ENCODE measurements at places on chromosomes 4 and X. TPM values are rescaled to one million over a fixed set of nuclear protein-coding genes. Genes with fewer than 3 reads are reported as not detected.

GRCh38 chr4:74516303-74516702 is 71.4 kb downstream of the AREG start:
- no peak for DNase-seq

DNA sequence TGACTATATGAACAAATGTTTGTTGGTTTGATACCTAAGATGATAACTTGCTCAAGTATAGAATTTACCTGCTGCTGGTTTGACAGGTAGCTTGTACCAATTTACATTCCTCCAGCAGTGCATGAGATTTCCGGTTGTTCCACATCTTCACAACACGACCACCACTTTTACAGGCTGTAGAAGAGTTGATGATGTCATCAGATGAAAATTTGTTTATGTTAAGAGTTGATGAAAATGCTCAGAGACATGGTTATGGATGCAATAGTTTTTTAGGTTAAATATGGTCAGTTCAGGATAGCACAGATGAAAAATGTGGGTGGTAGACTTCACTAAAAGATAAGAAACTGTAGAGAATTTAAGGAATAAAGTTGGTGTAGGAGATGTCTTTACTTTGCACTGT is 468.3 kb downstream of the PCDH18 start:
- no peak for DNase-seq

DNA sequence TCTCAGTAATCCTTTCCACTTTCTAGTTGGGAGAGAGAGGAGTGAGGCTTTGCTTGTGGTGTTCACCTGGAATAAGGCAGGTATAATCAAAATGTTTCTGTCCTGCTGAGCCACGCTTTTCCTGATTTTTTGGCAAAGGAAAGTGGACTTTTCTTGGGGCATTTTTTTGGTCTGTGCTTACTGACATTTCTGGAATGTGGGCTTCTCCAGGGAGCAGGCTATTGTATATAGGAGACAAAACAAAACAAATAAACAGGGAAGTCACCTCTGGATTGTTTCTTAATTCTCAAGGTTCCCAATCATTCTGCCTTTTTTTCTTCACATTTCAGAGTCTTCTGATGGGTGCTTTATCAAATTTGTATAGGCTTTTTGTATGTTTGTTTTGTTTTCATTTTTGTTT is 25.7 kb upstream of the RP2 start:
- no peak for DNase-seq

DNA sequence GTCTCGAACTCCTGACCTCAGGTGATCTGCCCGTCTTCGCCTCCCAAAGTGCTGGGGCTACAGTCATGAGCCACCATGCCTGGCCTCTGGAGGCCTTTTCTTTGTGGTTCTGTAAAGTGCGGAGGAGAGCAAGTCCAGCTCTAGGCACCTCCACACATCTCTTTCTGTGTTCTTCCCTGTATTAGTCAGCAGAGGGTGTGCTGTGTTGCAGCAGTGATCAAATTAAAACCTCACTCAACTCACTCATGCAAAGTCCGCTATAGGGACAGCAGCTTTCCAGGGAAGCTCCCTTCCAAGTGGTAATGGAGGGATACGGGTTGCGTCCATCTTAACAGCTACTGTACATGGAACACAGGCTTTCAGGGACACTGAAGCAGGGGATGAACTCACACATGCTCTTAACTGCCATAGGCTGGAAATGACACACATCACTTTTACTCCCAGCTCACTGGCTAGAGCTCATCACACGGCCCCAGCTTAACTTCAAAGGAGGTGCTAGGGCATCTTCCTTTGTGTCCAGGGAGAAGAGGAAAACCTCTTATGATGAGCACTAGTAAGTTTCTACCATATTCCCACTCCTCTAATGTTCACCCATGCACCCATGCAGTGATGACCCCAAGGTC is 36.0 kb upstream of the CCNG2 start:
- DNase-seq, result no peak

- DNase-seq, result no peak
Observed at GRCh38 chr4:177964061-177964460, 521.8 kb upstream of the AGA start.

GAGE12F gene
- total RNA-seq, result not detected

DNA sequence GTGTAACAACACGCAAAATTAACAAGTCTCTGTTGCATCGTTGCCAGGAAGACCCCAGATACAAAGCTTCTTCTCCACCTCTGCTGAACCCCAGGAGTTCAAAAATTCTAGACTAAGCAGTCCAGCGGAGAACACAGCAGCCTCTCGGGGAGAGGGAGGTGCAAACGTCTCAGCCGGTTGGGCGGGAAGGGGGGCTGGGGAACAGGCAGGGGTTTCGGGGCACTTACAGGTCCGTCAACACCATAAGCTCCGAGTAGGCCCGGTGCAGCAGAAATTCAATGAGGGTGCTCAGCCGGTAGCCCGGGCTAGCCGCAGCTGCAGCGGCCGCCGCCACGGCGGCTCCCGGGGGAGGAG is 394 bp downstream of the MED14 start:
- no peak for DNase-seq

TMPRSS11B gene
- not detected for total RNA-seq

GRCh38 chr4:108068442-108068841 is 78.8 kb downstream of the HADH start:
- no peak for DNase-seq

IL15 gene
- 9.6 TPM for total RNA-seq

DNA sequence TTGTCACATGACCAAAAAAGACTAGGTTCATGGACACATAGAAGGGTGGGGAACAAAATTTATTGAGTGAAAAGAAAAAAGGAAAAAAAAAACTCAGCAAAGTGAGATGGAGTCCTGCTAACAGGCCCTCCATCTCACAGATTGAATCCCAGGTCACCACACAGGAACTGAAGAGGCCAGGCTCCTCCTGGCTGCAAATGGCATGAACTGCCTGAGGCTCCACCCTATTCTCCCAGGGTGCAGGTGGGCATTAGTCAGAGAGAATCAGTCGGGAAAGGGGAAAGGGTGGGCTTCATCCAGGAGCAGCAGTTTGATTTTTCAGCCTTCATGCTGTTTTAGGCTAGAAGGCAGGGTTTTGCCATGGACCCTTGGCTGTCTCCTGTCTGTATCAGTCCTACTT is 128.5 kb upstream of the GRID2 start:
- no peak for DNase-seq

DNA sequence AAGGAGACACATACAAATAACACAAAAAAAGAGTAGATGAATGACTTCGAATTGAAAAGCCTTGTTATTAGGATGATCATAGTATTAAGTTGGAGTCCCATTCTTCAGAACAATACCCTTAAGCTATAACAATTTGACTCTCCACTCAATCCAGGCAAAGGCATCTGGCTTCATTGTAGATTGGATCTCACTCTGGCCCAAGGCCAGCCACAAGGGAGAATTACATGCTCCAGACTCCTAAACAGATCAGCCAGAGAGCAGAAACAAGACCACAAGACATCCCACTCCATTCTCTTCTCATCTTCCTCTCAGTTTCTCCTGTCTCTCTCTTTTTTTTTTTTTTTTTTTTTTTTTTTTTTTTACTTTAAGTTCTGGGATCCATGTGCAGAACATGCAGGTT is 213.9 kb downstream of the DHX15 start:
- no peak for DNase-seq

GRCh38 chr4:3257103-3257555 is 8.2 kb downstream of the MSANTD1 start:
- peak; percentile 8 for DNase-seq

DNA sequence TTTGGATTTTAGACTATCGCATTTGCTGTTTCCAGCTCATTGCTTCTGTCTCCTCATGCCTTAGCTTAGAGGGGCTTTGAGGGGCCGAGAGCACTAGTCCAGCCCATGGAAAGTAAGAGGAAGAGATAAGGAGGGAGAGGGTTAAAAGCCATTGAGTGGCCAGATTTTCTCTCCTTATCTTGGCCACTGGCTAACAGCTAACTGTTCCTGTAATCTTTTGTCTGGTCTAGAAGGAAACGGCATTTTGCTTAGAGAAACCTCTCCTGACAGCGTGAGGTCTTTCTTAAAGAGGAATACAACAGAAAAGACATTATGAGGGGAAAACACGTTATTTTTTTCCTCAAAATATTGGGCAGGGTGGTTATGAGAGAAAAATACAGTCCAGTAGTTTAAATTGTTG is 7.9 kb downstream of the GPR101 start:
- no peak for DNase-seq

- DNase-seq, result no peak
Observed at GRCh38 chrX:79524642-79525041, 157.5 kb upstream of the ITM2A start.

L1CAM gene
- 2.8 TPM for total RNA-seq

CPE gene
- total RNA-seq, result 224 TPM

DNA sequence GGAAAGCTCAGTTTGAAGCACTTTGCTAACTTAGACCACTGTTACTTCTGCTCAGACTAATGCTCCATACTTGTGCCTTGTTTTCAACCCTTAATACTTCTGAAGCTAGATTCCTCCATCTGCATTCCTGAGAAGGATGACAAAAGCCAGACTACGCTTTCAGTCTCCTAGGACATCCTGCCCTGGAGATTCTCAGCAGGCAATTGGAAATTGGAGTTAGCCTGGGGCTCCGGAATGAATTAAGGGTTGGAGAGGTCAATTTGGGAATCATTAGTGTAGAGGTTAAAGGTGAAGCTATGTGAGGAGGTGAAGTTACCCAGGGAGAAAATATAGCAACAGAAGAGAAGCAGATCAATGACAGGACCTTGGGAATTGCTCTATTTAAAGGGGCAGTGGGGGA is 215.9 kb upstream of the MBNL3 start:
- no peak for DNase-seq

GRCh38 chr4:123234955-123235354 is 161.6 kb upstream of the SPRY1 start:
- DNase-seq, result no peak

DNA sequence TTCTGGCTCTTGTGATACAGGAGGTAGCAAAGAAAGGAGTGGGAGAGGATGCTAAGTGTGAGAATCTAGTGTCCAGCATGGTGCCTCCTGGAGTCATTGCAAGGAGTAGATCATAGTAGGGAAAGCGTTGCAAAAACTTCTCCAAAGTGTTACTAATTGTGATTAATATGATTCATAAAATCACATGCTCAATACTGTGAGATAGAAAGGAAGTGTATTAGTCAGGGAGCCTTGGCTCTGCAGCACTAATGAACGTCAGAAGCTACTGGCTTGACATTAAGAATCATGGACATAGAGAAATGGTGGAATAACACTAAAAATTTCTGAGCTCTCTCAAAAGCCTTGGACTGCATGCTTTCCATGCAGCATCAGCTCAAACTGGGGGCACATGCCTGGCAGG is 299.1 kb downstream of the EVC2 start:
- DNase-seq, result no peak

DNA sequence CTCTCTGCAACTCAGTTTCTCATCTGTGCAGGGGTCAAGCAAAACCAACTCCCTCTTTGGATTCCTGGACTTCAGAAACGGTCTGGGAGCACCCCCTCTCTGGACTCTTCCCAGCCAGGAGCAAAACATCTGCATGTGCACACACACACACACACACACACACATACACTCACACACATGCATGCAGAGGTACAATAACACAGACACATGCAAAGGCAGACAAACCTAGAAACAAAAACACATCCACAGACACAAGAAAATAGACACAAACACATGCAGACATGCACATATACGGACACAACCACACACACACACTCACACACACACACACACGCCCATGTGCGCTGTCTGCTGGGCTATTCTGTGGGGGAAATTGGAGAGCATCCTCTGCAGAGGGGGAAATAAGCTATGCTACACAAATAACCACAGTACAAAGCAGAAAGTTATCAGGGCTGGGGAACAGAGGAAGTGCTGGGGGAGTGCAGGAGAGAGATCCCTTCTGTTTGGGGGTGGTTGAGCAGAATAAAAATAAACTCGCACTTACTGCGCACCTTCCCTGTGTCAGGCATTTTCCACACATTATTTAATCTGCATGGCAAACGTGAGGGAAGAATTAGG is 19.9 kb downstream of the IQSEC2 start:
- DNase-seq, result no peak

GSX2 gene
- total RNA-seq, result not detected

CXorf49 gene
- total RNA-seq, result not detected

GRCh38 chrX:38923451-38923969 is 122.3 kb downstream of the MID1IP1 start:
- DNase-seq, result no peak

DNA sequence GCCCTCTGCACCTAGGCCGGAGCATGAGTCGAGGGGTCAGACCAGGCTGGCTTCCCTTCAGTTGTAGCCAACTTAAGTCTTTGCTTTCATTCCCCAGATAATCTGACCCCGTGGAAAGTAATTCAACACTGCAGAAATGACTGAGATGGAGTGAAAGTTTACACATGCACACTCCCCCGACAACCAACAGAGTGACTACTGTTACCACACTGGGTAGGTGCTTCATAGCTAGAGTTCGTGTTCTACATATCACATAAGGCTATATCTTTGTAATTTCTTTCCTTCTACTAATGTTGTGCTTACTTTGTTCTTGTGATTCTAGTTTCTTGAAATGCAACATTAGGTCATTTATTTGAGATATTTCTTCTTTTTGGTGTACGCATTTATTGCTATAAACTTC is 7.2 kb upstream of the CTAG2 start:
- DNase-seq, result no peak

DNA sequence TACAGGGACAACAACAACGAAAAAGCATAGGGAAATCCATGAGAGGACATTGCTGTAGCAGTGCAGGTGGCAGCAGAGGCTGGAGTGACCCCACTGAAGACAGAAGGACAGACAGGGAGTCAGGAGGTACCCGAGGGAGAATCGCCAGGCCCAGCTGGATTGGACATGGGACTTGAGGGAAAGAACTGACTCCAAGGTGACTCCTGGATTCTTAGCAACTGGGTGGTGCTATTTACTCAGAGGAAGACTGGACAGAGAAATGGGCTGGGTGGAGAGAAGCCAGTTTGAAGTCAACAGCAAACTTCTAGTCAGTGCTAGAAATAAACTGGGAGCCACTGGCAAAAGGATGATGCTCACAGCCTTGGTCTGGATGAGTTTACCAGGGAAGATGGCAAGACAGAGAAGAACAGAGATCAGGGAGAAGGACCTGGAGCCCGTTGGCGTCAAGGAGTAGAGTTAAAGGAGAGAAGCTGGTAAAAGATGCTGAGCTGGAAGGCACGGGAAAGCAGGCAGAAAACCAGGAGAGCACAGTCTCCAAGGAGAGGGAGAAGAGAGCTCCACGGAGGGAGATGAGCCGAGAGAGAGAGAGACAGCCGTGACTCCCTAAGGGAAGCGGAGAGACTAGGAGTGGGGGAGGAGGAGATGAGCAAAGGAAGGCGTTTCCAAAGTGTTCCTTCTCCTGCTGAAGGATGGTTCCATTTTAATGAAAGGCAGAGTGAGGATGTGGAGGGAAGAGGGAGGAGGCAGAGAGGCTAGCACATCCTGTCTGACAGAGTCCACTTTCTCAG is 119.4 kb downstream of the AFAP1 start:
- DNase-seq, result no peak

TMEM255A gene
- total RNA-seq, result 3.9 TPM

GRCh38 chr4:48710446-48711209 is 69.5 kb downstream of the FRYL start:
- no peak for DNase-seq

CCNA2 gene
- 5.5 TPM for total RNA-seq

HHIP gene
- total RNA-seq, result 12.7 TPM

AR gene
- 16.0 TPM for total RNA-seq

KLB gene
- total RNA-seq, result 14.7 TPM

- DNase-seq, result no peak
Observed at GRCh38 chrX:16223385-16223784, 56.1 kb downstream of the MAGEB17 start.

CFAP99 gene
- not detected for total RNA-seq

SPATA4 gene
- not detected for total RNA-seq

DAPP1 gene
- 6.1 TPM for total RNA-seq
